ENCODE measurements at places on chromosomes 2 and 18.
A peak's percentile ranks its signal among the peaks of the same experiment; 100 is the strongest.

DNA sequence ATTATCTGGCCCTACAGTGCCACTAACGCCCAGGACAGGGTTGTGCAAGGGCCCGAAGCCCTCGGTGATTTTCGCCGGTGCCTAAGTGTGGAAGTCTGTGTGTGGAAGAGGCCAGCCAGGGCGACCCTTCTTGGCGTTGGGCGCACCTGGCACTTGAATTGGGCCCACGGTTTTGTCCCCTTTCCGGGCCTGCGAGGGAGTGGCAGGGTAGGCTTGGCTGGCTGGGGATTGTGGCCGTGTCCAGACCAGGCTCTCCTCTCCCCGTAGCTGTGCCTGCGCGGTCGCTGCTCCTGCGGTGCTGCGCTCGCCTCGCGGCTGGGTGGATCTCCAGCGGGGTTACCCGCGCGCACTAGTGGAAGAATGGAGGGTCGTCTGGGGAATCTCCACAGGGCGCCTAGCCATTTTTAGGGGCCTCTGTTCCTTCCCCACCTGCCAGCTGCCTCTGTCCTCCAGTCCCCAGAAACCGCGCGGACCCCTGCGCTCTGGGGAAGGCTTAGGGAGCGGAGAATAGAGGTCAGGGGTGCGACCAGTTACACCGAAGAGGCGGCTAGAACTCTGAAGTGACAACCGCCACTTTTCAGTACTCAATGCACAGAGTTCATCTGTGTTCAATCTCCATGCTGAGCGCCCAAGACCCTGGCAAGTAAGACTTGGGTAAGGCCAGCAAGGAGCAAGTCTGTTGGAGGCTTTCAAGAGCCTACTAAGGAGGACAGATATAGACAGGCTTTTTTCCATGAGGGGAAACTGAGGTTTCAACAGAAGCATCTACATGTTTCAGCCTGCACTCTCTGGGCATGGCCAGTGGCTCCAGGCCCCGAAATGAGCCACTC is 16.0 kb downstream of the EVX2 start:
- DNase-seq, result no peak

DNA sequence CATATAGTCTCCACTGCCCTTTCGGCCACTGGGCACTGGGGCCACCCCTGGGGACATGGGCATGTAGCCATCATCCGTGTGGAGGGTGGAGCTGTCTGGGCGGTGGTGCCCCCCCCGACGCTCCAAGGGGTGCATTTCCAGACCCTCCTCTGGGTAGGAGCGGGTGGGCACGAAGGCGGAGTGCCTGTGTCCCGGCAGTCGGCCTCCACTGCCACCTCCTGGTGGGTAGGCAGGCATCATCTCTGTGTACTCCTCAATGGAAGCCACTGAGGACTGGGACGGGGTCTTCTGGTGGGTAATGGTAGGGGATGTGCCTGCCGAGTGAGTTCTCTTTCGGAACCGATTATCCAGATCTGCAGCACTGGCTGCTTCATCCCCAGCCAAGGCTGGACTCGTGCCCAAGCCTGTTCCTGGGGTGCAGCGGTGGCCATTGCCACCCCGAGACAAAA is 2.8 kb downstream of the IRS1 start:
- peak; percentile 56 for DNase-seq

DNA sequence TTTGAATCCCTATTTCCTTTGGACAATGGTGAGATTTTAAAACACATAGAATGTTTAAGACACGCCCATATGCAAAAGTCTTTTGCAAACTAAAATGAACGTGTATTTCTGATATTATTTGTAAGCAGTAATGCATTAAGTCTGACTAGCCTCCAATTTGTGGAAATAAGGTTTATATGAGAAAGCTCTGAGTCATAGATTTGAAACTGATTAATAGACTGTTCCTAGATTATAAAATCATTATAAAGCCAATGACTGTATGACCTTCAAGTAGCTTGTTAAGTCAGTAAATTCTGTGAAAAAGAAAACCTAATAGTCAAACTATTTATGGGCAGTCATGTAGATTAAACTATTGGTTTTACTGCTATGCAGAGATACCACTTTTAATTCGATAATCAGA is 12.8 kb upstream of the EFEMP1 start:
- no peak for DNase-seq

DNA sequence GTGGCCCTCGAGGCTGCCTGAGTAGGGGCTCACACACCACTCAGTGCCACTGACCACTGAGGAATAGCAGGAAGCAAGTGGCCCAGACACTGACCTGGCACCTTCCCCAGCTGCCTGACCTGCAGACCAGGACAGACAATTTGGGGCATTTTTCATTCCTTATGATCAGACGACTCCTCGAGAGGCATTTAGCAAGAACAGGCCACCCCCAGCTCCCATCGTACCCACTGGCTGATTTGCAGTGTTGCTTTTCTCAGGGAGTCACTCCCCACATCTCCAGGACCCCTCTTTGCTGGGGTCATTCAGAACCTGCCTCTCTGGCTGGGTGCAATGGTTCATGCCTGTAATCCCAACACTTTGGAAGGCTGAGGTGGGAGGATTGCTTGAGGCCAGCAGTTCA is 185.7 kb downstream of the HAUS1 start:
- DNase-seq, result no peak

GRCh38 chr2:98388081-98388480 is 41.8 kb downstream of the CNGA3 start:
- DNase-seq, result no peak

DNA sequence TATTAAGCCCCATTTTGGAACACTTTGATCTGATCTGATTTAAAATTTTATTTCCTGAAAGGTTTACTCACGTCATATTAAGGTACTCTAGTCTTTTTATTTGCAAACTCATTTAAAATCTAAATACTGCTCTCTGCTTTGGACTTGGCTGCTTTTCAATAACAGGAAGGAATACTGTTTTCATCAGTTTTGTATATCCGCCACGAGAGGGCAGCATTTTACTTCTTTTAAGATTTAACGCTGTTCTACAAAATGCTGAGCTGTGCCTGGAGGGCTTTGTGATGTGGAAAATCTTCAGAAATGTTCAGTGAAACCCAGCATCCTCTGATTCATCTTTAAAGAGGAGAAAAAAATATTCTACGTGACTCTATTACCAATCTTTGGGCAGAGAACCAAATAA is 37.5 kb upstream of the SLC38A11 start:
- peak; percentile 35 for DNase-seq

GRCh38 chr2:56580242-56580641 is 396.5 kb downstream of the CCDC85A start:
- DNase-seq, result no peak

GRCh38 chr2:201929281-201930026 is 104.2 kb upstream of the FZD7 start:
- no peak for DNase-seq

GRCh38 chr2:3044587-3045317 is 332.9 kb downstream of the EIPR1 start:
- DNase-seq, result no peak

- DNase-seq, result no peak
Measured at GRCh38 chr18:42956287-42956686, 159.2 kb downstream of the RIT2 start.

- DNase-seq, result no peak
Measured at GRCh38 chr2:86703704-86704361, 16.3 kb upstream of the RMND5A start.

GRCh38 chr2:70029814-70030409 is 57.4 kb upstream of the PCBP1 start:
- no peak for DNase-seq

GRCh38 chr2:241809383-241810306 is 652 bp downstream of the NEU4 start:
- DNase-seq, result peak; percentile 41

- no peak for DNase-seq
Measured at GRCh38 chr18:75297731-75298130, 87.1 kb downstream of the TSHZ1 start.

DNA sequence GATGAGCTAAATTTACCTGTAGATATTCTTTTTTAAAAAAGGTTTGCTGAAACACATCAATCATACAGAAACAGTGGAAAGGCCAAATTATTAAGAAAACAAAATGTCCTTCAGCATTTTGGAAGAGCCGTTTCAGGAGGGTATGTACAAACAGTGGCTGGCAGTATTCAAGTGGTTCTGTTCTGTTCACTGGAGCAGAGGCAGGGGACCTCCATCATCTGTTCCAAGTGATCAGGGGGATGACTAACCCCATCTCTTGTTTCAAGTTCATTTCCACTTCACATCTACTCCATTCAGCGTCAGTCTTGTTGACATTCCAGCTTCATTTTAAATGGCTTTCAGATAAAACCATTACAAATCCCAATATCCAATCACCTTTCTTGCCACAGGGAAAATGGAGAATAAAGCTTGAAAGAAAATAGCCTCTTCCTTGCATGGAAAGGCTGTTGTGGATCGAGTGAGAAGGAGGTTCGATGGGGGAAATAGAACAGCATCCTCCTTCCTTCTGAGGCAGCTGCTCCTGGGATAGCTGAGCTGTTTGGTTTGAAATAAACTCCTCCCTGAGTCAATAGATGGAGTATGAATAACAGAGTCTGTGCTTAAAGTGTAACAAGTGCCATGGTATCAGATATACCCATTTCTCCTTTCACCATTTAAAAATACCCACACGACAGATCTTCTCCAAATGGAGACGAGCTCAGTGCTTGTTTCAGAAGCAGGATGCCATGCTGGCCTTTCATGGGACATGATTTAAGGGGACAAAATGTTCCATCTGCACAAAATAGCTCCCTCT is 63.7 kb upstream of the OTOF start:
- DNase-seq, result no peak

DNA sequence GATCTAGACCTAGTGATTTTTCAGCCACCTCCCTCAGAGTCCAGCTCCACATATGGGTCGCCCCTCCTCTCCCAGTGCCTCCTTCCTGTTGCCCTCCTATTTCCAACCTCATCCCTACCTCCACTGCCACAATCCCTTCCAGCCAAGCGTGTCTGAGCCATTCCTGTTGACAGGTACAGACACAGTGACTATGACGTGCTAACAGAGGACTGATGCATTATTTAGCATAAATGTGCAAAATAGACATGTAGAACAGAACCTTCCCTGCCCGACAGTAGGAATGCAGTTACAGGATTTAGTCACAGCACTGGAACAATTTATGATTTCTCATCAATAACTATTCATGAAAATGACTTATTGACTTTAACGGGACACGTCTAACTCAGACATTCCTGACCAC is 84.4 kb upstream of the PPP1CB start:
- no peak for DNase-seq

GRCh38 chr2:197848602-197849001 is 44.2 kb downstream of the PLCL1 start:
- no peak for DNase-seq

DNA sequence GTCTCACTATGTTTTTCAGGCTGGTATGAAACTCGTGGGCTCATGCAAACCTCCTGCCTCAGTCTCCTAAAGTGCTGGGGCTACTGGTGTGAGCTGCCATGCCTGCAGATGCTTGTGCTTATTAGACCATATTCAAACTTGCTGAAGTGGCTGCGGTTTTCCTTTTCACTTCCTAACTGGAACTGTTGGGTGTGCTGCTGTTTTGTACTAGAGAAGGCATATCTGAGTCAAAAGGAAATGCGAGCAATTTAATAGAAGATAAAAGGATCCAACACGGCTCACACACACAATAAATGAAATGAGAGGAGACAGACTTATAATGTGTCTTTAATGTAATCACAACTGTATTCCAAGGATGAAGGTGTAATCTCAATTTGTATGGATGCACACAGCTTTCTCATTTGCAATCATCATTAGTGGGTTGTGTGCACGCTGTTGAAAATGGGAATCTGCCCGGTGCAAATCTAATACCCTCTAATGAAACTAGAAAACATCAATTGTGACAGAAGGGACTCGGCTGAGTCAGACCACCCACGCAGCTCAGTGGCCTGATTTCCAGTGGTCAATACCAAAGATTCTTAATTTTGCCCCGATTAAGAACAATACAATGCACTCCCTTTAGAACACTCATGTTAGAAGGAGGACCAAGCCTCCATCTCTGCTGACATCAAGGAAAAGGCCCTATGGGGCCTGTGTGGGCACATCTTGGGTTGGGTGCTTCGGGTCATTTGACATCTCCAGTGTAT is 532.7 kb downstream of the TDRD15 start:
- no peak for DNase-seq

- DNase-seq, result no peak
Measured at GRCh38 chr18:7873316-7873715, 306.2 kb downstream of the PTPRM start.

- no peak for DNase-seq
Measured at GRCh38 chr18:25279556-25279955, 72.4 kb downstream of the ZNF521 start.

GRCh38 chr2:17869128-17869527 is 9.3 kb upstream of the KCNS3 start:
- DNase-seq, result no peak

DNA sequence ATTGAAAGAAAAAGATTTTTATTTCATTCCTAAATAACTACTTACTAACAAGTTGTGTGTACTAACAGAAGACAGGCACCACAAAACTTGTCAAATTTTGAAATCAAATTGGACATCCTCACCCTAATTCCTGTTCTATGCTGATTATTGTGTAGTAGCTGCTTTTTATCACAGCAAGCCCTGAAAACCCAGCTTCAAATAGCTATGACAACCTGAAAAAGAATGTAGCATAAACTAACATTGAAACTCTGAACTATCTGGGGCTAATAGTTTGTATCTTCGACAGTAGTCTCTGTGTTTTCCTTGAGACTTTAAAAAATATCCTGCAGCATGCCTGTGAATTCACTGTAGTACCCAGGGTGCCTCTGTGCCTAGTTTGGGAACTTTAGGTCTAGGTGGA is 122.6 kb downstream of the WDPCP start:
- no peak for DNase-seq

GRCh38 chr2:209592106-209592505 is 168.3 kb downstream of the MAP2 start:
- DNase-seq, result no peak

DNA sequence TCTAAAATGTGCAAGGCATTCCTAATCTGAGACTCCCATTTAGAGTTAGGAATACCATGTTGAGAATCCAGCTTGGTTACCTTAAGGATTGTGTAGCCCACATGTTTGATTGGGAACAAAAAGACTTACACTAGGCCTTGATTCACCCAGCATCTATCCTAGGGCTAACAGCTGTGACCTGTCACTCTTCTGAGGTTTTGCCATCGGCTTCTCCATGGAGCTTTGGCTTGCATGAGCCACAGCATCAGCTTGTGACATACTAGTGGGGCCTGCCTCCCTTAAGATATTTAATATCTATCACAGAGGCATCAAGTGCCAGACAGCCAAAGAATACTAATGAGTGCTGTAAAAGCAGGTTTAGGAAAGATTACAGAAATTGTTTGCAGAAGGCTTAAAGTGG is 241.3 kb upstream of the UBE2E3 start:
- DNase-seq, result no peak

DNA sequence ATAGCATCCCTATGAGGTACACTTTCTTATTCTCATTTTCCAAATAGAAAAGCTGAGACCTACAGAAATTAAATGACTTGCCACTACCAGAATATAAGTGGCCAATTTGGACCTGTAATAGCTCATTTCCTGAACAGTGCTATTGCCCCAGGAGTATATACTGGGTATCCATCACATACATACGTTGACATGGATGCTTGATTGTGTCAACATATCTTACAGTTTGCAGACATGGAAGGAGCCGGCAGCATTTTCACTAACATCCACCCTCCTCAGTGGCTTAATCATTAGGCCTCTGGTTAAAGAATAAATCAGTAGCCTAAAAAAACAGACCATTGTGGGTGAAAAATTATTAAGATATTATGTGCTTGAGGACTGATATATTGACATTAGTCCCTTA is 829.3 kb downstream of the LRP1B start:
- no peak for DNase-seq

GRCh38 chr18:63508596-63508995 is 31.8 kb downstream of the SERPINB5 start:
- no peak for DNase-seq
